Erythroblast (primary cell): ENCODE measurements at places on chromosomes 5 and 9.
A peak's percentile ranks its signal among the peaks of the same experiment; 100 is the strongest.

DNA sequence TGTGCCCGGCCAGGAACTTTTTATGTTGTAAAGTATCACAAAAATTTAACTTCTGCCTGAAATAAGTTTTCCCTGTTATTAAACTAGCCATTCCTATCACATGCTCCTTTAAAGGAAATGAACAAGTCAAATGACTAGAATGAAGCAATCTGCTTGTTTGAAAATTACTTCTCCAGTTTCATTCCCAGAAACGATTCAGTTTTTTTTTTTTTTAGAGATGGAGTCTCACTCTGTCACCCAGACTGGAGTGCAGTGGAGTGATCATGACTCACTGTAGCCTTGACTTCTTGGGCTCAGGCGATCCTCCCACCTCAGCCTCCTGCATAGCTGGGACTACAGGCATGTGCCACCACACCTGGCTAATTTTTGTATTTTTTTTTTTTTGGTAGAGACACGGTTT, 13.3 kb upstream of the GNG10 start:
- DNase-seq: no peak

- DNase-seq: no peak
These were observed 102.9 kb downstream of the C9orf152 start for GRCh38 chr9:110105107-110105506.

- no peak for DNase-seq
These were observed 243.6 kb downstream of the PRELID2 start for GRCh38 chr5:145591578-145591977.

DNA sequence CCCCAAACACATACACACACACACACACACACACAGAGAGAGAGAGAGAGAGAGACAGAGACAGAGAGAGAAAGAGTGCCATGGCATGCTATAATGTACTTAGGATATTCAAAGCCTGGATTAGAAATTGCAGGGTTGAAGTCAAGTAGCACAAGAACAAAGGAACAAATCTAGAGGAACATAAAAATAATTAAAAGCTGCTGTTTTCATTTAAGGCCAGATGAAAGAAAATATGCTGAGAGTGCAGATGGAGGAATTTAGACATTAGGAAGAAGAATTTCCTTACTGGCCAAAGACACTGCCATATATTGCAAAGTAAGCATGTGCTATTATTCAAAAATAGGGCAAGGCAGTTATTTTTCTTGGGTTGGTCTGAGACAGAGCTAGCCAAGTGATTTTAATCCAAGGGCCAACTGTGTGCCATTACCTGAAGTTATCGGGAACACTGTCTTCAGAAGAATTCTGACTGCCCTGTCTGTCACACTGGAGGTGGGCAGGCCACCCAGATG, 31.7 kb downstream of the HSD17B3 start:
- no peak for DNase-seq

- no peak for DNase-seq
These were observed 85.7 kb upstream of the RUFY1 start for GRCh38 chr5:179464631-179465030.

- DNase-seq: no peak
These were observed 231.5 kb upstream of the PPP1R2B start for GRCh38 chr5:156618601-156619000.

DNA sequence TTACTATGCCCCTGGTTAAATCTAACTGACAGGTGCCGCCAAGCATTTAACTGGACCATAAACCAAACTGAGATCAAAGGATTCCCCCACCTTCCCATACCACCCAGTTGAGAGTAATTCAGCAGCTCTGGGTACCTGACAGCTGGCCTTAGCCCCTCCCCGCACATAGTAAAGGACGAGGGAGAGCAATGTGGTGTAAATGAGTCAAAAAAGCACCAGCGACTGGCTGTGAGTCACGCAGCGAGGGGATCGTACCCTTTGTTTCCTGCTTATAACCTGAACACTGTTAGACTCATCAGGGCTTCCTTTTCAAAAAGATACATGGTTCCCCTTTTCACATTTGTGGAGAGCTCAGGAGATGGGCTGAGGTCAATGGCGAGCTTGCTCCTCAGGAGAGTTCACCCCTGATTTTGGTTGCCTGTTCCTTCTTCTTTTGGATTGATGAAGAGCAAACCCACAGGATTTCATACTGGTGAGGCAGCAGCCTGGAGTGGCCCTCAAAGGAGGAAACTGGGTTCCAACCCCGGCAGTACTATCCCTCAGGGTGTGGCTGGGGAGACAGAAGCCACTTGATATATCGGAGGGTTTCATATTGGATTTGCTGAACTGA, 71.5 kb downstream of the ANKRD33B start:
- no peak for DNase-seq

- no peak for DNase-seq
These were observed 358.5 kb upstream of the RGMB start for GRCh38 chr5:98414938-98415337.

DNA sequence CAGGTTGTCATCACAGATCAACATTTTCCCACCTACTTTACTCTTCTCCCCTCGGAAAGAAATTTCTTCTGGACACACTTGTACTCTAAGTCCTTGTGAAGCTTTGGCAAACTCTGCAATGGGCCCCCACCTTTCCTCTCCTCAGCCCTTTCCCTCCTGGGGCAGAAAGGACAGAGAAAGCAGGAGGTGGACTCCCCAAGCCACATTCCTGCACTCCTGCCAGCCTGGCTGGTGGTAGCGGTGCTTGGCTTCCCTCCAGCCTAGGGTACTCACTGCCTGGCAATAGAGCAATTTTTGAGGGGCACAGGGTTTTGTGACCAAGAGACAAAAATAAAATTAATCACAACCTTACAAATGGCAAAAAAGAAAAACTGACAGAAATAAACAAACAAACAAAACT, 451.4 kb downstream of the ZSWIM6 start:
- DNase-seq: no peak

GRCh38 chr5:58765058-58765457, 182.2 kb downstream of the RAB3C start:
- DNase-seq: no peak

DNA sequence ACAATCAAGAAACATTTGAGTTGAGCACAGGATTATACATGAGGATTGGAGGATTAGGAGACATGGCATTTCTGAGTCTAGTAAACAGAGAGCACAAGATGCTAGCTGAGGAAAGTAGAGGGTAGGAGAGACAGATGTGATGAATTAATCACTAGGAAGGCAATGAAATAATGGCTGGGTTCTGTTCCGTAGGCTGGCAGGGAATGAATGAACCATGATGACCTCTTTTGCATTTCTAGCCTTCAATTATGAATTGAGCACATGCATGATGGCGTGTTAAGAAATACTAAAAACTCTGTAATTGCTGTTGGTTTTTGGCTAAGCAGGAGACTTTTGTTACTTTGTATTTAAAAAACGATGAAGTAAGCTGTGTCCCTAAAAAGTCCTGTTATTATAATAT, 420.0 kb upstream of the TLE4 start:
- DNase-seq: no peak

DNA sequence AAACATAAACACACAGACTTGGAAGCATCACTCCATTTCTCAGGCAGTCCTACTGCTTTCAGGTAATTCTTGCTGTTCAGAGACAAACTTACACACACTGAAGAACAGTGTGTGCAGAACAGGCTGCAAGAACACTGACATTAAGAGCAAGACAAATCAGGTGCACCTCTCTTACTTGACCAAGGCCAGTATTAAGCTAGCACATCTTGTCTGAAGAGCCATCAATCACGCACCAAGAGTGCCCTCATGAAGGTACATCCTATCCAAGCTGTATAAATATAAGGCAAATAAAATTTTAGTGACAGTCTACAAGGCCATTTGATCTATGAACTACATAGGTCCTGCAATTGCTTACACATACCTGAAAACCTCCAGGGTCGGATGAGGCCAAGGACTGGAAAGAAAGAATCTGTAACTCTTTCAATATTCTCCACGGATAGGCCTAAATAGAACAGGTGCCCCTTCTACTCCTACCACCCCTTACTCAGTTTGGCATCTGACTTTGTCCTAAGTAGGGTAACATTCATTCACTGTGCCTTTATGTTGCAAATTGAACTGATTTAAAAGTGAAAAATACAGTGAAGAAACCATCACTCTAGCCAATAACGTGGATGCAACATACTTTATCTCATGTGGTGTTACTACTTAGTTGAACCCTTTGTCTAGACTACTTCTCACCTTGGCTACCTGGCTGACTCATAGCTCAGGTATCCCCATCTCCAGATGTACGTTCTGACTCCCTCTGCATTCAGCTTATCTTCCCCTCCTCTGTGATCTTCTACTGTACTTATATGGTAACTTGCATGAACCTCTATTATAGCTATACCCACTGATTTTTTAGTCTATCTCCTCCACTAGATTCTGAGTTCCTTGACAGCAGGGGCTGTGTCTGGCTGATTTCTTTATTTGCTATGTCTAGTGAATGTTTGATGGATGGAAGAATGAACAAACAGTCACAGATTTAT, 256.3 kb downstream of the KIAA0825 start:
- DNase-seq: no peak

GRCh38 chr5:91281401-91281800, 101.7 kb downstream of the ARRDC3 start:
- peak; percentile 4 for DNase-seq

- DNase-seq: no peak
These were observed 337.3 kb upstream of the RFX3 start for GRCh38 chr9:3863111-3863528.

GRCh38 chr9:6187272-6187671, 28.3 kb upstream of the IL33 start:
- no peak for DNase-seq

- DNase-seq: no peak
These were observed 53.0 kb upstream of the SIMC1 start for GRCh38 chr5:176185133-176185733.

DNA sequence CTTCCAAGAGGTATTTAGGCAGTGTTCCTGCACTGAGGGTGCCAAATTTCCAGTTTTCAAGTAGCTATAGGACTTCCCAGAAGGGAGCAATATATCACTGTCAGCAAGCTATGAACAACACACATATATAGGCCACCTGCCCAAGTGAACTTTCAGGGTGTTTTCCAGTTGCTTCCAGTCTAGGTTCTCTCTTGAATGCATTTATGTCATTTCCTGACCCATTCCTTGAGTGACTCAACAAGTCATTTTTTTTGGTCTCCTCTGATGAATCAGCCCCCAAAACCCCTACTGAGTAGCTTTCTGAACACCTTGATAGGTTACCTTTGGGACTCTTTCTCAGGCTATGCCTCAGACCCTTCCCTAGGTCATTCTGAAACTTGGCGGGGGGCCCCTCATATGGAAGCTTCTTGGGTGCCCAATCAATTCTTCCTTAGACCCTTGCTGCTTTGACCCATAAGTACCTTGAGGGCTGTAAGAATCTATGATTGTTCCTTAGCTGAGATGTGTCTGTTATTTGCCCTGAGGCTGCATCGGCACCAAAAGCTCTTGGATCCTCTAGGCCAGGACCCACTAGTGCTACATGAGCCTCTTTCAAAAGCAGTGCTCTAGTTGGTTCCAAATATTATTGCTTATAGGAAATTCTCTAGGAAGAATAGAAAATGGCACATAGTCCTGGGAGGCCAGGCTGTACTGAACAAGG, 12.4 kb downstream of the DNAJB5 start:
- no peak for DNase-seq

DNA sequence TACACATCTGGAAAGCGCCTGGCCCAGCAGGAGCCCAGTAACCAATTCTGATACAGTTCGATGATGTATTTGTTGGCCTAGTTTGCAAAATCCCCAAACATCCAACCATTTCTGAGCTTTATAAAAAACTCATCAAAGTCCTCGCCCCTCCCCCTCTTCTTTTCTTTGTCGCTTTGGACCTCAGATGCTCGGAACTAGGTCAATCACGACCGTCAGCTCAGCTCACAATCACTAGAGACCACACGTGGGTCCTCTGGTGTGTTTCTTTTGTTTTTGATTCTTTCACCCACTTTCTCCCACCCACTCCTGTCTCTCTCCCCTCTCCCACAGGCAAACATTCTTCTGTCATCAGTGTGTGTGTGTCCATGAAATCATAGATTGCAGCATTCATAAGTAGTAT, 26.7 kb upstream of the ZBTB43 start:
- DNase-seq: no peak

DNA sequence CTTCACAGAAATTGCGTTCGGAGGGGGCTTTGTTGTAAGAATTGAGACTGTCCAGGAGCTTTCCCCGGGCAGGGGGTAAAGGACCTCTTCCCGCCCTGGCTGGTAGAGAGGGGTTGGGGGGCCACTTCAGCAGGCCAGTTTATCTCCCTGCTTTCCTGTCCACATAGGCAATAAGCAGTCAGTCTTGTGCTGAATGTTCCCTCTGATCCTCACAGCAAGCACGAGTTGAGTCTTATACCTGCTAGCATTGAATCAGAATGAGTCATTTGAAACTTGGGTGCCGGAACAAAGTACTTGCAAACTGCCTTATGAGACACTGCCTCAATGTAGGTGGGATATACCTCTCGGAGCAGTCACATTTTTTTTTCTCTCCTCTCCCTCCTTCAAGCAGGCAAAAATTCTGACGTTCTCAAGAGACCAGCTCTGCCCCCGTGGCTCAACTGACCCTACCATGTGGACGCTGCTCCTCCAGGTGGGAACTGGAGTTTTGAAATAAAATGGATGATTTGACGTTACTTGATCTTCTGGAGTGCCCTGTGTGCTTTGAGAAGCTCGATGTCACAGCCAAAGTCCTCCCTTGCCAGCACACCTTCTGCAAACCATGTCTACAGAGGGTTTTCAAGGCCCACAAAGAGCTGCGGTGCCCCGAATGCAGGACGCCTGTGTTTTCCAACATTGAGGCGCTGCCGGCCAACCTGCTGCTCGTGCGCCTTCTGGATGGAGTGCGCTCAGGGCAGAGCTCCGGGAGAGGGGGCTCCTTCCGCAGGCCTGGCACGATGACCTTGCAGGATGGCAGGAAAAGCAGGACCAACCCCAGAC, 1.3 kb downstream of the SH3RF2 start:
- no peak for DNase-seq

- DNase-seq: no peak
These were observed 18.3 kb upstream of the TNFSF15 start for GRCh38 chr9:114824110-114824509.

DNA sequence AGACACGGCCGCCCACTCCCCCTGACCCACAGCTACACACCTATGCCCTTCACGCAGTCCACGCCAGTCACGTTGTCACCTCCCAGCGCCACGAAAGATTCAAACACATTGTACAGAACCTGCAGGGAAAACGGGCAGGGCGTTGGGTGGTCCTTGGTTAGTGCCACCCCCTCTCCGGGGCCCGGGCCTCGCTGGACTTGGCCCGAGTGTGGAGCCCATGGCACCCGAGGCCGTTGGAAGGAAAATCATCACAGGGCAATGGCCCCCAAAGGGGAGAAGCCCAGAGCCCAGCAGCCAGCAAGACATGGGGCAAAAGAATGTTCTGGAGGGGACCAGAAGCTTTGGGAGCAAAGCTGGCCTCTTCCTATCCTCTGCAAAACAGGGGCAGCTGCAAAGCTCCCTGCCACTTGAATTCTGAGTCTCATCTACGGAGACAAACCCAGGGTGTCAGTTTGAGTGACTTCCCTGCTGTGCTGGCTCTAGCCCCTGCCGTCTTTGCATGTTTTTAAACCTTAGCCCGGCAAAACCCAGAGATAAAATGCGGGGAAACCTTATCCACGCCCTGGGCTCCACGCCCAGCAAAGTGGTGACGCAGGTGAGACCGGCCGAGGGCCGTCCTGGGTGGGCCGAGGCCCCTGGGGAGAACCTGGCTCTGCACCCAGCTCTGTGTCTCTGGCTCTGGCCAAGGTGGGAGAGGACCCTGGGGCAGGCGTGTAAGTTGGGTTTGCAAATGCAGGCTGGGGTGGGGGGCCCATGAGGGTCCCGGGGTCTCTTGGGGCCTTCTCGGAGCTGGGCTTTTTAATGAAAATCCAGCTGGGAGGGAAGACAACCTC, 38.9 kb downstream of the SLC9A3 start:
- DNase-seq: no peak

GRCh38 chr5:72440207-72440638, 67.0 kb downstream of the ZNF366 start:
- no peak for DNase-seq

- DNase-seq: no peak
These were observed 304.0 kb downstream of the PRELID2 start for GRCh38 chr5:145531038-145531734.
